CD8-positive, alpha-beta T cell (primary cell): ENCODE measurements at places on chromosomes 6 and 20.

- no peak for DNase-seq
Measured at GRCh38 chr6:14917109-14917910, 328.6 kb upstream of the JARID2 start.

DNA sequence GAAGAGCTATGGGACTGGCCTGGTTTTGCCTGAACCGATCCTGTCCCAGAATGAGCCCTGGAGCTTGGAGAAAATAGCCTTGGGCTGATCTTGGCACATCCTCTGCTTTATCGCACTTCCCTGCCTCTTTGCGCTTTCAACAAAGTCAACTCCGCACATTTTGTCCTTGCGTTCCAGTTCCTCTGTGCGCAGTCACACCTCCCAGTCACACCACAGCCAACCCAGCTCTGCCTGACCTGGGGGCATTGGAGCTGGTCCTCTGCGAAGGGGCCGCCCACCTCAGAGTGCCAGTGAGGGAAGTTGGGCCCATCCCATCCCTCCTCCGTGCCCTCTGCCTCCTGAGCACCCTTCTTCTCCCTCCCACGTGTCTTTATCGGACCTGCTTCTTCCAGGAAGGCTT, 16.9 kb upstream of the UQCC2 start:
- no peak for DNase-seq

- DNase-seq: peak; percentile 35
Measured at GRCh38 chr20:62668441-62669027, 26.2 kb downstream of the SLCO4A1 start.

DNA sequence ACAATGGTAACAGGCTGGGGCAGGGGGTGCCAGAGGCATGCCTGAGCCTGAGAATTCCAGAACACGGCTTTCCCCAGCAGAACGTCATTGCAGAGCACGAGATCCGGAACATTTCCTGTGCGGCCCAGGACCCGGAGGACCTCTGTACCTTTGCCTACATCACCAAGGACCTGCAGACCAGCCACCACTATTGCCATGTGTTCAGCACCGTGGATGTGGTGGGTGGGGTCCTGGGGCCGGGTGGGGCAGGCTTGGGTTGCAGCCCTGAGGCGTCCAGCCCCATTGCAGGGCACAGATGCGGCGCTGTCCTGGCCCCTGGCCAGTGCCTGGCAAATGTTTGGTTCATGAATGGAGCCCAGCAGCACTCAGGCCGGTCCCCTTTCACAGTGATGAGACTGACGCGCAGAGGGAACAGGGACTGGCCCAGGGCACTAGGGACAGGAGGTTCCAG, 57.1 kb downstream of the TCP11 start:
- no peak for DNase-seq

GRCh38 chr20:50595433-50595895, 85.3 kb downstream of the PTPN1 start:
- DNase-seq: no peak

DNA sequence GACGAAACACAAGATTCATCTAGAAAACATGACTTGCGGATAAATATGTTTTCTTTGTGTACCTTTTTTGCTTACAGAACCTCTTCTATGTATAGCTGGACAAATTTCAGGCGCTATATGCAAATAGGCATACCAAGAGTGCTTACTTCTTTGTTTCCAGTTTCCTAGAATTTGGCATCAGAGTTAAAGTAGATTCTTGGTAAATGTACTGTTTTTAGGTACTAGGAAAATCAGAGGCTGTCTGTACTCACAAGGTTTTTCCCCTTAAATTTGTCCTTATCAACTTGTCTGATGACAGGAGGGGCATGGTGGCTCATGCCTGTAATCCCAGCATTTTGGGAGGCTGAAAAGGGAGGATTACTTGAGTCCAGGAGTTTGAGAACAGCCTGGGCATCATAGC, 124.9 kb upstream of the TMEM170B start:
- no peak for DNase-seq

- DNase-seq: no peak
Measured at GRCh38 chr6:96626759-96627364, 63.9 kb downstream of the FHL5 start.

DNA sequence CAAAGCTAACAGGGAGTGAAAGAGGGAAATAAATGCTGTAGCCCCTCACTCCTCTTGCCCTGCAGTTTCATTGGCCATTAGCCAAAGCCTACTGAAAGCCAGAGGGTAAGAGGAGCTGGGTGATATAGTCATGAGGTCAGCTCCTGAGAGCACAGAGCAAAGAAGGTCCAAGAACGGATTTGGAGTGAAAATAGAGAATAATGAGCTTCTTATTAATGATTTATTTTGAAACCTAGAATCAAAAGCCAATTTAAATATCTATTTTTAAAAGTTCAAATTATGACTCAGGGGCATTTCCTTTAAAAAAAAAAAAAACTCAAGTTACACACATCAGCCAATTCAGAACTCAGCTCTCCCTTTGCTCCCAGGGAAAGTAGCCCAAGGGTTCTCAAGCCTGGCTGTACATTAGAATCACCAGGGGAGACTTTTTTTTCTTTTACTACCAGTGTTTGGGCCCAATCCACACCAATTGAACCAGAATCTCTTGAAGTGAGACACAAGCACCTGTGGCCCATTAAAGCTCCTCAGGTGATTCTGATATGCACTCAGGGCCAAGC, 79.1 kb downstream of the SNAP25 start:
- DNase-seq: no peak

DNA sequence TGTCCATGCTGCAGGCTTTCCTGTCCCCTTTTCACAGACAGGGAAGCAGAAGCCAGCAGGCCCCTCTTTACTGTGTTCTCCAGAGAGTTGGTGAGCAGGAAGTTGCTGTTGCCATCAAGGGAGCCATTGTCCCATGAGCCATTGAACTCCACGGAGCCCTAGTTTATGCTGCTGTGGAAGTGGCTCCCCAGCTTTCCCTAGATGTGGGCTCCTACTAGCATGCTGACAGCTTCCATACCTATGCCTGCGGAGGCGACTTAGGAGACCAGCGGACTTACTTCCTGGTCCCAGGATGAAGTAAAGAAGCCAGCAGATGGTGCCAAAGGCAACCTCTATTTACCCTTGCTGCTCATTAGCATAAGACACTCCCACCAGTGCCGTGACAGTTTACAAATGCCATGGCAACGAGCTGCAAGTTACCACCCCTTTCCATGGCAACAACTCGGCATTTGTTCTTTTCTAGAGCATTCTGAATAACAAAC, 30.8 kb upstream of the FKBP1A start:
- no peak for DNase-seq

DNA sequence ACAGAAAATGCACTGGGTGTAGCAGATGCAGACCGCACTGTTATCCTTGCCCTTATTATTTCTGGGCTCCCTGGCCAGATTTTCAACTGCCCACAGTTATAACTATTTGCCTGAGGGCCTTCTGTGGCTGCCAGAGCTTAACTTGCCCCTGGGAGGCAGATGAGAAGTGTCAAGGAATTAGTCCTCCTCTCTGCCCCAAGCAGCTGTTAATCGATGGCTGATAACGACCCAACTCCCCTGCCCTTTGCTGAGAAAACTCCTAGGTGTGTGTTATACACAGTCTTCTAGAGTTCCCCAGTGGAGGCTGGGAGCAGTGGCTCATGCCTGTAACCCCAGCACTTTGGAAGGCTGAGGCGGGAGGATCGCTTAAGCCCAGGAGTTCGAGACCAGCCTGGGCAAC, 44.4 kb upstream of the SHLD1 start:
- DNase-seq: no peak

DNA sequence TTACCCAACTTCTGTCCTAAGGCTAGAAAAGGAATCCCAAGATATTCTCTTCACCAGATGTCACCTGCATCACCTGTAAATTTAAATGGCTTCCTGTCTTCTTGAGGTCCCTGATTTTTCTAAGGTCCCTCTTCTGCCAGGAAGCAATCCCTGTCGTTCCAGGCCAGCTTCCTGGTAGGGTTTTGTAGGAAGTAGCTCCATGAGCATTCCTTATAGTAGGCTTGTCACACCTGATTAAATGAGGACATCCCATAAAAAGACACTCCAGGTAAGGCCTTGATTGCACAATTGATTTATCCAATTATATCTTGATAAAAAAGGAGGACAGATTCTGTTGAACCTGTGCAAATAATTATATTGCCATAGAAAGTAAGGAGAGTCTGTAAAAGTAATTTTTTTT, 8.7 kb downstream of the RAB44 start:
- no peak for DNase-seq

- no peak for DNase-seq
Measured at GRCh38 chr6:10837622-10837994, 731 bp downstream of the MAK start.

DNA sequence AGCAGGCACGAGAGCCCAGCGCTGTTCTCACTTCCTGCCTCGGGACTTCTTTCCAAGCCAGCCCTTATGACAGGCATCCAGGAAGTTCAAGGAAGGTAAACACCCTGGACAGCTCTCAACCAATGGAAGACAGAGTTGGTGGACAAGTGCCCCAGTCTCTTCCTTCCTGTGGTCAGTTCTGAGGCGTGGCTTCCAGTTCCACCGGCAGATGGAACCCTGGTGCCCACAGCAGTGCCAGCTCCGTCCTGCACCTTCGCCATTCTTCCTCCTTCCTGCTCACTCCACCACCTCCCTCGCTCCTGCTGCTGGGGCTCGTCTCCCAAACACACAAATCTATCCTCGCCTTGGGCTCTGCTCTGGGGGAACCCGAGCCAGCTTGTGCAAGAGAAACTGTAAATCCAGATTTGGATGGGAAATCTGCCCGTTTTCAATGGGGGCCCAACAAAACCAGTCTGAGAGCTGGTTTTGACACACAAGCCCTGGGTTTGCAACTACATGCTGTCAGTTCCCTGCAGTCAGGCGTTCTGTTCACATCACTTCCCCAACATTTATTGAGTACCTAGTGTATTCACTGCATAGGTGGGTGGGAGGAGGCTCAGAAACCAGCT, 162.7 kb downstream of the GRM4 start:
- DNase-seq: no peak

DNA sequence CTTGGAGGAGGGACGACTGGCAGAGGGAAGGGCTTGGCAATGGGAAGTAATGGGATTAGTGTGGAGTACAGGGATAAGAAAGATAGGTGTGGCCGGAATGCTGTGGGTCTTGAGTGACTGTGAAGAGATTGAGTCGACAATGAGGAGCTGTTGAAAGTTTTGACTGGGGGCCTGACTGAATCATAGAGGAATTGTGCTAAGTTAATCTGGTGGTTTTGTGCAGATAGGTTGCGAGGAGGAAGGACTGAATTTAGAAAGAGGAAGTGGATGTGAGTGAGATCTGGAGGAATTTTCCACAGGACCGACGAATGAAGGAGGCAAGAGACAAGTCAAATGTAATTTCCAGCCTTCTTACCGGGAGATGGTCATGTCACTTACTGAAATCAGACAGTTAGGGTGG, 143.9 kb upstream of the RALGAPA2 start:
- DNase-seq: no peak

GRCh38 chr20:19784511-19785172, 26.6 kb downstream of the RIN2 start:
- no peak for DNase-seq

GRCh38 chr6:128259029-128259724, 261.2 kb downstream of the PTPRK start:
- DNase-seq: no peak

- no peak for DNase-seq
Measured at GRCh38 chr20:53221731-53222130, 249.6 kb downstream of the TSHZ2 start.

GRCh38 chr6:63773200-63773599, 137.6 kb downstream of the PHF3 start:
- no peak for DNase-seq

GRCh38 chr6:53109612-53110011, 39.0 kb downstream of the GCM1 start:
- no peak for DNase-seq

GRCh38 chr20:51467956-51468626, 74.4 kb downstream of the NFATC2 start:
- no peak for DNase-seq

DNA sequence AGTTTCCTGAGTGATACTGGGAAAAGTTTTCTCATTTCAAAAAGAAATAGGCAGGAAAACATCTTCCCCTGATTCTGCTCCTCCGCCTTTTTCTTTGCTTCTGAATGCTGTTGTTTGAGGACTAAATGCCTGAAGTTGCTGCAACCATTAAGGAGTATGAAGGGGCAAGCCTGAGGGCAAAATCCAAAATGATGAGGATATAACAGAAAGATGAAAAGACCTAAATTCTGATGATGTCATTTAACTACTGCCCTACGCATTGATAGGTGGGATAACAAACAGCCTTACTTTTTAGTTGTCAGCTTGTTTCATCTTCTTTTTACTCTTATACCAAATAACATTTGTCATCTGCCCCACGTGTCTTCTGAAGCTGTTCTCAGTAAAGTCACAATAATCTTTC, 474.6 kb upstream of the MMS22L start:
- DNase-seq: no peak

GRCh38 chr6:63573076-63573898, 1.0 kb downstream of the LOC128125822 start:
- peak; percentile 70 for DNase-seq

DNA sequence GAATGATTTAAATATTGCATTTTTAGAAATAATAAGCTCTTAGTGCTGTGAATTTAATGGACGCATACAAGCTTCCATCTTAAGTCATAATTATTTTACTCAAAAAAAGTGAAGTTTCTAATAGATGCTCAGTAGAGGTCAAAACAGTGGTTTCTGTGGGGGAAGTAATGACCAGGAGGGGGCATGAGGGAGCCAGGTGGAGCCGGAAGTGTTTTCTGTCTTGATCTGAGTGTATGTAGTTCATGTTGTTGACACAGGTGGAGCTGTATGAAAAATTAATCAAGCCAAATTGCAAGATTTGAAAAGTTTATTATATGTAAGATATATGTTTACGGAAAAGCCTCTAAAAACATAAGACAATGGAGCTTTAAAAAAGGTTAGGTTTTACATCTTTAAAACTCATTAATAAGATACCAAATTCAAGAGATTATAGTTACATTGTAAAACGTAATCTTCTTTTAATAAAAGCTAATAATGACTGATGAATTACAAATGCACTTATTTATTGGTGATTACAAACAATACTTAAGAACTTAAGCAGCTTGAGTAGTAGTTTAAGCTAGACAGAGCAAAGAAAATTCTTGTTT, 68.0 kb downstream of the PLAGL1 start:
- peak; percentile 62 for DNase-seq

DNA sequence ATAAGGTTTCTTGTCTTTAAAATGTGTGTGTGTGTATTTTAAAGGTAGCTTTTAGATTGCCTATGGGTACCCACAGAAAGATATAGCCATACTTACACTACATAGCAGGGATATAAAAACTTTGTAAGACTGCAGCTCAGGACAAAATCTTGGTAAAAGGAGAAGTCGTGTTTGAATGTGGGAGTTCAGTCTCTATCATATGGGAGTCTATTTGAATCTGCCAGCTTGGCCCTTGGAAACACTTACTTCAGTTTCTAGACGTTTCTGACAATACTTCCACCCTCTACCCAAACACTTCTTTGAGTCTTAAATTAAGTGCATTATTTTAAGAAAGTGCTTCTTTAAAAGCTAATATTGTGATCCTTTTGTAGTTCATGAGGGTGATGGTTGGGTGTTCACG, 155.7 kb downstream of the CARMIL1 start:
- no peak for DNase-seq

GRCh38 chr6:139373154-139373927, 1.1 kb downstream of the CITED2 start:
- DNase-seq: peak; percentile 84
